ENCODE measurements at places on chromosomes 13 and 19.

GRCh38 chr19:49665351-49666119, at the start of the genes BCL2L12 and IRF3:
Gene BCL2L12, plus strand, starts transcription at chr19:49665933. Its CDS starts 760 bp downstream, at chr19:49666693.
Gene IRF3, minus strand, starts transcription at chr19:49665857. Its CDS starts 1,019 bp downstream, at chr19:49664838.
- DNase-seq = peak; percentile 89

DNA sequence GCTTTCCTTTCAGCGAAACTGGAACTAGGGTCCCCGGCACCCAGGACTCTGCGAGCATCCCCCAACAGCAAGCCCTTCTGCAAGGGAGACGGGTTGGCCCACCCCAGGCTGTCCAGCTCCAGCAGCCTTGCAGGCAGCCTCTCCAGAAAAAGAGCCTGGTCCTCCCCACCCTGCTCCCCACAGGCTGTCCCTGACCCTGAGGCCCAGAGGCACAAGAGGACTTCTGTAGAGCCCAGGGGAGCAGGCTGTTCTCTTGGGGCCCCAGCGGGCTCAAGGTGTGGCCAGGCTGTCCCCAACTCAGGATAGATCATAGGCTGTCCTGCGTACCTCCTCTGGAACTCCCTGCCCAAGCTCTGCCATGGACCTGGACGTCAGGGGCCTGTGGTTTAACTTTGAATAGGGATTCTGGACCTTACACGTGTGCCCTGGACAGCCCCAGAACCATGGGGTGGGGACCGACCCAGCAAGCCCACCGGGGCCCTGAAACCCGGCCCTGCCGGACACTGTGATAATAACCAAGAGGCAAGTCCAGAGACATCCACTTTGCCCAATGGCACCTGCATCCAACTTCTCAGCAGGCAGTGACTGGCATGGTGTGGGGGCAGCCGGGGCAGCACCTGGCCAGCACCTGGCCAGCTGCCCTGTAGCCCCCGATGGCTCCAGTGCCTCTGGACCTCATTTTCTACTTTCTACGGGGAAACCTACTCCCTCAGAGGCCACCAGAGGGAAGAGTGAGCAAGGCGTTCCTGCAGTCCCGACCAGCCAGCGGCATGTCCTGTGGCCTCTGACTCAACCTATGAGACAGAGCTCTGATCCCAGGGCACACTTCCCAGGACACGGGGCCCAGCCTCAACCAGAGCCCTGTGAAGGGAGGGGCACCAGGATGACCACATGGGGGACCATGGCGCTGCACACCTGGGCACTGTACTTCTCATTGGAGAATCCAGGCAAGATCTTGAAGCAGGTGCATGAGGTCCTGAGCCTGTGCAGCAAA, 50.9 kb upstream of the TPM4 start:
- DNase-seq = no peak

GRCh38 chr13:48040896-48041295, 3.4 kb downstream of the NUDT15 start:
- DNase-seq = no peak

GRCh38 chr19:42352301-42353259, 27.1 kb downstream of the MEGF8 start:
- peak; percentile 72 for DNase-seq

DNA sequence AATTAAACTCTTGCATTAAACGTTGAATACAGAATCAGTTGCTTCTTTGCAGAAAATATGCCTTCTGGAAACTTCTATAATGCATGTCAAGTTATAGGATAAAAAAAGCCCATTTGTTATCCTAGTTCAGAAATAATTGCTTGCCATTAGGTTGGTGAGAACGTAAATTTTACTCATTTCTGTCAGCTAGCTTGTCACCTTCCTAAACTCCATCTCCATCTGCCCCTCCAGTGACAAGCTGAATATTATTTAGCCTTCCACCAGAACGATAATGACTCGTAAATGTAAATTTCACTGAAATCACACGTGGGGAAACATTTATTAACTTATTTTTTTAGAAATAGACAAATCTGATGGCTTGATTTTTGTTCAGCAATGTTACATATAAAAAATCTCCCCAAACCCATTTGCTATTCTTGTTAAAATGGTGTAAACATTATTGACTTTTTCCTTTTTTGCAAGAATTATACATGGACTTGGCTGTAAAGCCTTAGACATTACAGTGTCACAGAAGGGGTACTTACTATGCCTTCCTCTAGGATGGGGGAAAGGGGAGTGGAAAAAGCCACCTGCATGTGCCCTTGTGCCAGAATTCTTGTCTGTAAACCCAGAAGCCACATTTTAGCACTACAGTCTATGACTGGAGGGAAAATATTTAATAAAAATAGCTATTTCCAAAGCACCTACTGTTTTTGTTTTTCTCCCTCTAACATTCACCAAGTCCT, 326.8 kb downstream of the OXGR1 start:
- no peak for DNase-seq

- no peak for DNase-seq
Measured at GRCh38 chr13:86299128-86299527, 499.9 kb upstream of the SLITRK6 start.

GRCh38 chr13:74687442-74688182, 553.4 kb upstream of the KLF12 start:
- no peak for DNase-seq

DNA sequence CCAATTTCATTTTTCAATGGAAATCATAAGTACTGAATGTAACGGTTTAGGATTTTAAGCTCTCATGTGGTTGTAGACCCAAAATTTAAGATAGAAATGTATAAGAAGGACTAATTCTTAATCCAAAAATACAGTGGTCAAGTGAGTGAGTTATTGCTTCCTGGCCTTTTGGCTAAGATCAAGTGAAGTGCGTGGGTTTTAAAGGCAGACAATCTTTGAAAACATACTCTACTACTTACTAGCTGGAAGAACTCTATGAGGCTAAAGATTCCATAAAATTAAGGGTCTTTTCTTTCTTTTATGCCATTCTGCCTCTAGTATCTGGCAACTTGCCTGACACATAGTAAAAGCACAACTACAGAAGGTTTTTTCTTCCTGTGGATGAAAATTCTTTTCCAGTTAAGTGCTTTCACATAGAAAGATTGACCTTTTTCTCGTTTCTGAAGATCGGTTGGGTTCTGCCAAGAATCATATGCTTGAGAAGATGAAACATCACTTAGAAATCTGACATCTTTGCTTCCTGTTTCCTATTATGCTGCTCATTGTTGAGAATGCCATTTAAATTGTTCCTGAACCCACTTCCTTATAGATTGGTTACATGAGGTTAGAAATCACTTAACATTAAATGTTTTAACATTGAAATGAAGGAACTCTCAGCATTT, 26.4 kb upstream of the SCEL start:
- DNase-seq = peak; percentile 55

- DNase-seq = no peak
Measured at GRCh38 chr13:51097353-51098043, 13.6 kb downstream of the C13orf42 start.

DNA sequence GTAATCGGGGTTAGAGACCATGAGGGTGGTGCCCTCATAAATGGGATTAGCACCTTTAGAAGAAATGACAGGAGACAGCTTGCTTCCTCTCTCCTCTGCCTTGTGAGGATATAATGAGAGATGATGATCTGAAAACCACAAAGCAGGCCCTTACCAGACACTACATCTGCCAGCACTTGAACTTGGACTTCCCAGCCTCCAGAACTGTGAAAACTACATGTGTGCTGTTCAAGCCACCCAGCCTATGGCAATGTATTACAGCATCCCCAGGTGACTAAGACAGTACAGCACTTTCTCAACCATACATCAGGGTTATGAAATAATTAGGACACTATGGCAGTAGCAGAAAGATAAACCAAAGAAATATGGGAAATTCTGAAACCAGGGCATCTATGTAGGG, 7.4 kb downstream of the ZNF564 start:
- DNase-seq = no peak

DNA sequence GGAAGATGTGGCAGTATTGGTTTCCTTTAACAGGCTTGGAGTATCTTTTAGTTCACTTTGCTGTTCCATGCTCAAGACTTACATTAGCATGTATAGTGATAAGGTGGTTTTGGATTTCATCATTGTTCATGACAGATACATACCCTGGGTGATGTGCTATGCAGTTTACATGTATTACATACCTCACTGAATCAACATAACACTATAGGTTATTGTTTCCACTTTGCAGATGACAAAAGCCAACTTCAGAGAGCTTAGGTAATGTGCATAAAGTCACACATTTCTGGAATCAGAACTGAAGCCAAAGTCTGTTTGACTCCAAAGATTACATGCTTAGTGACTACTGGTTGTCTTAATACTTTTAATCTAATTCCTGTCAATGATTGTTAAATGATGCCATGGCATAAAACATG, 7.1 kb downstream of the COMMD6 start:
- DNase-seq = no peak

GRCh38 chr19:17405250-17406045, at the start of gene BST2:
Gene BST2, minus strand, starts transcription at chr19:17405630. Its CDS starts 55 bp downstream, at chr19:17405575.
- peak; percentile 22 for DNase-seq

DNA sequence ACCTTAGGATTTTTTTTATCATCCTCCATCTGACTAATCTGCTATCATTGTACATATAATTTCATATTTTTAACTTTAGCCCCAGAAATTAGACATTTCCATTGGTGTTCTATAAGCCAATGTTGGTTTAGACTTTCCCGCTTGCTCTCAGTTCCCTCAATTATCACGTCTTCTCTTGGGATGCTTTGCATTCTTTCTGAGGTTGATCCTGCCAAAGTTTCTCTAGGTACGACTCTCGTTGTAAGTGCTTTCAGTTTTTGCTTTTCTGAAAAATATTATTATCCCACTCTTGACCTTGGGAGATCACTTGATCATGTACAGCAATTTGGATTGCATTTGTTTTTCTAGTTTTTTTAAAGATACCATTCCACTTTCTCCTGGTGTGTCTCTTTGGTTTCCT, 270.2 kb downstream of the IRS2 start:
- no peak for DNase-seq

- DNase-seq = no peak
Measured at GRCh38 chr13:112861876-112862615, 107.0 kb upstream of the MCF2L start.

DNA sequence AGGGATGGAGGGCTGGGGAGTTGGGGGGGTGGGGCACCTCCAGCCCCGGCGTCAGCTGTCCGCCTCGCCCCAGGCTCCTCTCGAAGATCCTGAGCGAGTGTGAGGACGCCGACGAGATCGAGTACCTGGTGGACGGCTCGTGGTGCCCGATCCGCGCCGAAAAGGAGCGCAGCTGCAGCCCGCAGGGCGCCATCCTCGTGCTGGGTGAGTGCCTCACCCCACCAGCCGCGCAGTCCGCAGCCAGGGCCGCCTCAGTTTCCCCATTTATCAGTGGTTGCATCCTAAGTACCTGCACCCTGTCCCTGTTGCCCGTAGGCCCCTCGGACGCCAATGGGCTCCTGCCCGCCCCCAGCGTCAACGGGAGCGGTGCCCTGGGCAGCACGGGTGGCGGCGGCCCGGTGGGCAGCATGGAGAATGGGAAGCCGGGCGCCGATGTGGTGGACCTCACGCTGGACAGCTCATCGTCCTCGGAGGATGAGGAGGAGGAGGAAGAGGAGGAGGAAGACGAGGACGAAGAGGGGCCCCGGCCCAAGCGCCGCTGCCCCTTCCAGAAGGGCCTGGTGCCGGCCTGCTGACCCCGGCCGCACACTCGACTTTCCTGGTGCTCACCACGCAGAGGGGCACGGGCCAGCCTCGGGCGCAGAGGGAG, 29.3 kb downstream of the ZBTB7A start:
- no peak for DNase-seq

- DNase-seq = no peak
Measured at GRCh38 chr13:30676672-30677071, 58.7 kb upstream of the ALOX5AP start.

DNA sequence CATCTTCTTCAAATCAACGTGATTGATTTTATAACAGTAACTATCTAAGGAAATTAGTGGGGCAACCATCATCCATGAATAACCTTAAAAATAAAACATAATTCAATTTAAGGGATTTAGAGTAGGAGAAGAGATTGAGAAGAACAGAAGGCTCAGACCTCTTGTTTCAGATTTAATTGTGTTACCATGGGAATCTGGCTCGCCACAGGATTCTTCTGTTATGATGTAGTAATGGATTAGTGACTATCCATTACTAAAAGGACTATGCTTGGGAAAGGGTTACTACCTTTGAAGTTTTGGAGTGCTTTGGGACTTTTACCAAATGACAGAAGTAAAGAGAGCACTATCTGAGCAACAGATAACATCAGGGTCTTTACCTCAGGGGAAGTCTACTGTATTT, 13.2 kb downstream of the FREM2 start:
- no peak for DNase-seq

- DNase-seq = no peak
Measured at GRCh38 chr19:51714848-51715247, 8.9 kb downstream of the HAS1 start.

DNA sequence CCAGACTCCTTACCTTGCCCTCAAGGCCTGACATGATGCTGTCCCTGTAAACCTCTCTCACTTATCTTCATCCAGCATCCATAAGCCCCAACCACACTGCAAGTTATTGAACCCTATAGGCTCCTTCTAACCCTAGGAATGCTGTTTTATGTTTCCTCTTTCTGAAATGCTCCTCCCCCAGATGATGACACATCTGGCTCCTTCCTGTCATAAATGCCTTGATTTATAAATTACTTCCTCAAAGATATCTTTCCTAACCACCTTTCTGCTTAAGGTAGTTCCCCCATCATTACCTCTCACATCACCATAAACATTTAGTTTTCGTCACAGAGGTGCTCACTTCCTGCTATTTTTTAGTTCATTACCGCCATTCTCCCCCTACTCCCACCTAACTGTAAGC, 12.3 kb downstream of the RUBCNL start:
- DNase-seq = no peak

DNA sequence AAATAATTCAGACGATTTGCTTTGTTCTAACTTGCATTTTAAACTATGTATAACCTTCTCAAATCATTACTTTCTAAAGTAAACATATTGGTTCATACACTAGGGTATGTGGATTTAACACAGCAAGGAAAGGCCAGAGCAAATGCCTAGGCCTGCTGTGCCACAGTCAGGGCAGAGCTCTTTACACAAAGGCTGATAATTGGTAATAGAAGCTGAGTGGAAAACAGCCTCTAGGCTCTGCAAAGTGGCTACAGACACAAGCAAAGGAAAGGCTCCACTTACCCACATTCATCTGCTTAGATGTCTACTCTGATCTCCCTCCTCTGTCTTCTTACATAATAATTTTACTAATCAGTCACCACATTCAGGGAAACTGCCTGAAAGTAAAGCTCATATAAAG, 382.9 kb downstream of the OLFM4 start:
- no peak for DNase-seq

- DNase-seq = no peak
Measured at GRCh38 chr13:39452417-39452816, 150.6 kb downstream of the LHFPL6 start.

GRCh38 chr13:34933349-34933748, 8.7 kb upstream of the NBEA start:
- DNase-seq = no peak

GRCh38 chr19:47247308-47247990, 8.9 kb upstream of the CCDC9 start:
- DNase-seq = peak; percentile 28

- DNase-seq = no peak
Measured at GRCh38 chr19:3632739-3633558, 6.4 kb upstream of the CACTIN start.

GRCh38 chr19:15506074-15506571, 2.2 kb upstream of the CYP4F22 start:
- DNase-seq = no peak

Measured in NCI-H2029 (cell line).